ENCODE measurements at places on chromosomes 12 and 14.

GRCh38 chr12:52029685-52030084 lies 21.6 kb upstream of the NR4A1 start:
- no peaks in the 10 kb centered on the region for H3K27me3 ChIP-seq
- DNase-seq = no peak
- H3K27ac ChIP-seq = no peak overlapping the region

- peaks cover 12% of the 10 kb centered on the region for H3K27me3 ChIP-seq
- no peak for DNase-seq
- H3K27ac ChIP-seq = no peak overlapping the region
- no peak overlapping the region for H3K4me3 ChIP-seq
- H3K4me1 ChIP-seq = peaks cover 39% of the 10 kb centered on the region
- peaks cover 12% of the 10 kb centered on the region for H3K36me3 ChIP-seq
These were observed 2.1 kb upstream of the SLC15A4 start for GRCh38 chr12:128825835-128826234.

GRCh38 chr12:74250891-74251290 lies 286.7 kb upstream of the ATXN7L3B start:
- no peaks in the 10 kb centered on the region for H3K27me3 ChIP-seq
- no peaks in the 10 kb centered on the region for H3K36me3 ChIP-seq
- H3K4me3 ChIP-seq = no peak overlapping the region

- H3K27me3 ChIP-seq = peaks cover 2% of the 10 kb centered on the region
These were observed 9.3 kb downstream of the BDKRB2 start for GRCh38 chr14:96213871-96214465.

- DNase-seq = no peak
- no peak overlapping the region for H3K27ac ChIP-seq
- H3K4me3 ChIP-seq = no peak overlapping the region
- H3K36me3 ChIP-seq = no peaks in the 10 kb centered on the region
These were observed 96.0 kb upstream of the MAX start for GRCh38 chr14:65198346-65198745.

DNA sequence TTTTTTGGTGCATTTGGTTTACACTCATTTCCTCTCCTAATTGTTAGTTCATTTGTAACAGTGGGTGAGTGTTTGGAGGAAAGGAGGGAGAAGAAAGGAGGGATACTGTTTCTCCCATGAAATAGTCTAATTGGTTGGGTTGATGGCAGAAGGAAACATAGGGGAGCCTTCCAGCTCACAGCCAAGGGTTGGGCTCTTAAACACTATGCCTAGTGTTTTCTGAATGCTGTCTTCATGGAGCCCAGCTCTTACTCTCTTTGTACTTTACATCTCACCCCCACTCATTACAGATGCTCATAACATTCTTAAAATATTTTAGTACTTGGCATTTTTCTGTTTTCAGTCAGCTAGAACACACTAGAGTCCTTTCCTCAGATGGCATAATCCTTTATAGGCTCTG lies 38.2 kb downstream of the BAZ2A start:
- DNase-seq = no peak
- H3K4me3 ChIP-seq = no peak overlapping the region
- H3K27ac ChIP-seq = no peak overlapping the region
- peaks cover 3% of the 10 kb centered on the region for H3K4me1 ChIP-seq
- peaks cover 4% of the 10 kb centered on the region for H3K36me3 ChIP-seq

GRCh38 chr14:68846466-68846865 lies 53.6 kb upstream of the ZFP36L1 start:
- no peak overlapping the region for H3K4me3 ChIP-seq
- H3K27me3 ChIP-seq = peaks cover 4% of the 10 kb centered on the region
- no peak for DNase-seq
- H3K36me3 ChIP-seq = no peaks in the 10 kb centered on the region
- peaks cover 28% of the 10 kb centered on the region for H3K4me1 ChIP-seq
- H3K27ac ChIP-seq = no peak overlapping the region

DNA sequence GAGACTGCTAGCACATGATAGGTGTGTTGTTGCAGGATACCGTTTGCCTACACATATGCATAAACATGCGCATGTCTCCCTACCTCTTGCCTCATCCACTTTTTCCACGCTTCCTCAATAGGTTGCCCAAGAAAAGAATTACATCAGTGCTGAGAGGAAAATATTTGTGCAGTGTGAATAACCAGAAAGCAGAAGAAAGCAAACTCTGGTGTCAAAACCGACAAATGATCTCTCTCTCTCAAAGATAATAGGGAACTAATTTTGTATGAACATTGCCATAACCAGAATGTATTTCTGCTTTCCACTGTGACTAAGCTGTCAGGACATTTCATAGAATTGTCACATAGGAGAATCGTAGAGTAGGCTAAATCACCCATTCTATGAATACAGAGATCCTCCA lies 1.3 kb downstream of the CLEC7A start:
- no peak overlapping the region for H3K4me3 ChIP-seq
- peaks cover 16% of the 10 kb centered on the region for H3K27me3 ChIP-seq
- no peaks in the 10 kb centered on the region for H3K36me3 ChIP-seq
- H3K4me1 ChIP-seq = peaks cover 30% of the 10 kb centered on the region
- no peak for DNase-seq

- H3K36me3 ChIP-seq = no peaks in the 10 kb centered on the region
- peaks cover 5% of the 10 kb centered on the region for H3K4me1 ChIP-seq
- no peak overlapping the region for H3K27ac ChIP-seq
- no peak overlapping the region for H3K4me3 ChIP-seq
These were observed 125.4 kb downstream of the DYRK2 start for GRCh38 chr12:67773896-67774295.

GRCh38 chr12:55607821-55608594 lies 28.7 kb upstream of the OR10P1 start:
- H3K27ac ChIP-seq = no peak overlapping the region
- no peak overlapping the region for H3K4me3 ChIP-seq
- DNase-seq = no peak
- peaks cover 39% of the 10 kb centered on the region for H3K27me3 ChIP-seq

GRCh38 chr14:95440951-95441350 lies 75.5 kb downstream of the SYNE3 start:
- peaks cover 36% of the 10 kb centered on the region for H3K36me3 ChIP-seq
- peaks cover 6% of the 10 kb centered on the region for H3K4me1 ChIP-seq
- no peaks in the 10 kb centered on the region for H3K27me3 ChIP-seq
- no peak overlapping the region for H3K4me3 ChIP-seq
- DNase-seq = no peak
- H3K27ac ChIP-seq = peak overlapping the region; percentile 22

- peaks cover 17% of the 10 kb centered on the region for H3K27me3 ChIP-seq
- H3K36me3 ChIP-seq = no peaks in the 10 kb centered on the region
- H3K4me1 ChIP-seq = peaks cover 5% of the 10 kb centered on the region
- DNase-seq = no peak
These were observed 235.2 kb downstream of the CACNA1C start for GRCh38 chr12:2288001-2288400.

GRCh38 chr14:99125113-99125512 lies 146.9 kb downstream of the BCL11B start:
- H3K36me3 ChIP-seq = no peaks in the 10 kb centered on the region
- no peak overlapping the region for H3K4me3 ChIP-seq
- H3K4me1 ChIP-seq = peaks cover 7% of the 10 kb centered on the region

DNA sequence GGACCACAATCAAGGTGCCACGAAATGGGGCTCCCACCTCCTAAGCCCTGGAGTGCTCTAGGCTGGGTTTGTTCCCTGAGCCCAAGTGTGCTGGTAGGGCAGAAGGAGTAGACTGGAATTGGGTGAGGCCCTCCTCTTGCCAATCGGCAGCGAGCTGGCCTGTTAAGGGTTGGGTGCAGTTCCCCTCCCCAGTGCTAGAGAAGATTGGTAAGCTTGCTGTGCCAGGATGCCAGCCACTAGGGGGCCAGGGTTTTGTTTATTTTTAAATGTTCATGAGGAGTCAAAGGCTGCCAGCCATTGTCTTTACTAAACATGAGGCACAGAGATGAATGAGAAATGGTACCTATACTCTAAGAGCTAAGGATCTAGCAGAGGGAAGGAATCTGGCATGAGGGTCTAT lies 79.7 kb downstream of the SPTB start:
- no peaks in the 10 kb centered on the region for H3K27me3 ChIP-seq
- no peaks in the 10 kb centered on the region for H3K4me1 ChIP-seq
- no peaks in the 10 kb centered on the region for H3K36me3 ChIP-seq
- no peak overlapping the region for H3K4me3 ChIP-seq

DNA sequence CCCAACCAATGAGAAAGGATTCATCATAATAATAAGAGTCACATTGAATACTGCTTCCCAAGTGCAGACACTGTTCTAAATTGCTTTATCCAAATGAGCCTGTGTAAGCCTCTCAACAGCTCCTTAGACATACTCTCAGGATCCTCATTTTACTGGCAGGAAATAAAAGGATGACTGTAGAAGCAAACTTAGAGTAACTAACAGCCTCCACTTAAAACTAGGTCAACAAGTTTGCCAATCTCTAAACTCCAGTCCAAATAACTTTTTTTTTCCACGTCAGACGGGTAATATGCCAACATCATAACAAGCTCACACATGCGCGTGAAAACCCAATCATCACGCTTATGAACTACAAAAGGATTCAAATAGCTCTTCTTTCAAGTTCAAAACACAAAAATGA lies 15.3 kb upstream of the DPF3 start:
- peaks cover 17% of the 10 kb centered on the region for H3K27me3 ChIP-seq
- H3K27ac ChIP-seq = no peak overlapping the region
- H3K4me1 ChIP-seq = peaks cover 8% of the 10 kb centered on the region
- H3K36me3 ChIP-seq = no peaks in the 10 kb centered on the region
- no peak for DNase-seq
- H3K4me3 ChIP-seq = no peak overlapping the region

DNA sequence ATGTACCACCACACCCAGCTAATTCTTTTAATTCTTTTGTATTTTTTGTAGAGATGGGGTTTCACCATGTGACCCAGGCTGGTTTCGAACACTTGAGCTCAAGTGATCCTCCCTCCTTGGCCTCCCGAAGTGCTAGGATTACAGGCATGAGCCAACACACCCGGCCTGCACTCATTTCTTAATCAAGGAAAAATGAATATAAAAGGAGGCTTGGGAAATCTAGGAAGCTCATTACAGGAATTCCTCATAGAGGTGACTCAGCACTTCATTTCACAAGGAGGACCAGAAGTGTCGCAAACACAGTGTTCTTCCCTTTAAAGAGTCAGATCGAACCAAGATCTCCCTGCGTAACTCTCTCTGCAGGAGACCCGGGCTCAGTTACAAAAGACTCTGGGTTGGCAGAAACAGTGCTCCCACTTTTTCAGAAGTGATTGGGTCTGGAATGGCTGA lies 30.3 kb downstream of the NFKBIA start:
- no peak overlapping the region for H3K27ac ChIP-seq
- no peak overlapping the region for H3K4me3 ChIP-seq
- peaks cover 12% of the 10 kb centered on the region for H3K4me1 ChIP-seq
- H3K27me3 ChIP-seq = no peaks in the 10 kb centered on the region

- peaks cover 6% of the 10 kb centered on the region for H3K36me3 ChIP-seq
- no peaks in the 10 kb centered on the region for H3K27me3 ChIP-seq
- no peak for DNase-seq
- H3K4me3 ChIP-seq = no peak overlapping the region
- H3K27ac ChIP-seq = peak overlapping the region; percentile 57
- peaks cover 72% of the 10 kb centered on the region for H3K4me1 ChIP-seq
These were observed 131.3 kb upstream of the HIF1A start for GRCh38 chr14:61563880-61564617.

GRCh38 chr14:100435459-100435858 lies 112.3 kb downstream of the SLC25A47 start:
- H3K4me3 ChIP-seq = no peak overlapping the region
- no peak for DNase-seq
- H3K27me3 ChIP-seq = no peaks in the 10 kb centered on the region
- H3K4me1 ChIP-seq = peaks cover 27% of the 10 kb centered on the region
- H3K27ac ChIP-seq = no peak overlapping the region

DNA sequence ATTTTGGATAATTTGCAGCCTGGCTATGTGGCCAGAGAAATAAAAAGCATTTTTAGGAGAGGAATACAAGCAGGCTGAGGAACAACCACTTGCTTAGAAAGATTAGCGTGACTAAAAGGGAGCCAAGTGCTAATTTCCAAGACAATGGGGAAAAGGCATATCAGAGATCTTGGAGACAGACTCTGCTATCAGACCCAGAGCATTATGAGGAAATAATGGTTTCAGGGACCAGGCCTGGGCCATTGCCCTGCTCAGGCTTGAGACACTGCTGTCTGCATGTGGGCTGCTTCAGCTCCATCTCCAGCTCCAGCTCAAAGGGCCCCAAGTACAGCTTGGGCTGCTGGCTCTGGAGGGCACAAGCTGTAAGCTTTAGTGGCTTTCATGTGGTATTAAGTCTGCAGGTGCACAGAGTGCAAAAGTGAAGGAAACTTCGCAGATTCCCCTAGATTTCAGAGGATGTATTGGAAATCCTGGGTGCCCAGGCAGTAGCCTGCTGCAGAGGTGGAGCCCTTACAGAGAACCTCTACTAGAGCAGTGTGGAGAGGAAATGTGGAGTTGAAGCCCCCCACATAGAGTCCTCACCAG lies 449.2 kb downstream of the ZFP36L1 start:
- no peak for DNase-seq
- peaks cover 22% of the 10 kb centered on the region for H3K4me1 ChIP-seq
- no peaks in the 10 kb centered on the region for H3K27me3 ChIP-seq
- no peak overlapping the region for H3K27ac ChIP-seq

- peaks cover 3% of the 10 kb centered on the region for H3K4me1 ChIP-seq
- no peak overlapping the region for H3K27ac ChIP-seq
- peaks cover 1% of the 10 kb centered on the region for H3K27me3 ChIP-seq
- H3K4me3 ChIP-seq = no peak overlapping the region
- no peak for DNase-seq
- H3K36me3 ChIP-seq = peaks cover 2% of the 10 kb centered on the region
These were observed 105.5 kb downstream of the GPATCH2L start for GRCh38 chr14:76257111-76257803.

- H3K4me3 ChIP-seq = no peak overlapping the region
- H3K27ac ChIP-seq = no peak overlapping the region
- DNase-seq = no peak
- H3K36me3 ChIP-seq = no peaks in the 10 kb centered on the region
- no peaks in the 10 kb centered on the region for H3K27me3 ChIP-seq
These were observed 25.8 kb downstream of the DACT1 start for GRCh38 chr14:58663494-58664111.

DNA sequence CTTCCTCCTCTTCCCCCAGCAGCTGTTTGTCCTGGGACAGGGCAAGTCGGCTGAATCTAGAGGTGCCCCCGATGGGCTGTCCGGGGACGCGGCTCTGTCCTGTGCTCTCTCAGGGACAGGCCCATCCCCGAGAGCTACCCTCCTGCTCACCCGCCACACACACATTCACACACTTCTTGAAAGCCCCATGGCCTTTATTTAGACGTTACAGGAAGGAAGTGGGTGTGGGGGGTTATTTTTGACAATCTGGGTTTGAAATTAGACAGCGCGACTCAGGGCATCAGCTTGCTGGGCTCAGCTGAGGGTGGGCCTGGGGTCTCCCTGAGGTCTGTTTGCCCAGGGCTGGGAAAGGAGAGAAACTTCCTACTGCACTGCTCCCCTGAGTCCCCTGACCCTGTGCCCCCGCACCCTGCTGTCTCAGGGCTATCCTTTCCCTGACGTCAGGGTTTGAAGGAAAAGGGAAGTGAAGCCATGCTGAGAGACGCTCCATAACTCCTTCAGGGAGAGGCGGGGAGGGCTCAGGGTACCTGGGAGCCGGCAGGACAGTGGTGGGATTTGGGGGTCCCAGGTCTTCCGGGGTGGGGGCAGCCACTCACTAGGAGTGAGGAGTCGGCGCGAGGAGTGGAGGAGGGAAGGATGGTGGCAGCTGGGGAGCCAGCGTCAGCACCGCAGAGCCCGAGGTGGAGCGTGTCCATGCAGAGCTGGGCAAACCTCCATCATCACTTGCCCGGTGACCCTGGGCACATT lies 8.1 kb downstream of the PTPN6 start:
- peaks cover 67% of the 10 kb centered on the region for H3K36me3 ChIP-seq
- peak overlapping the region; percentile 93 for H3K4me3 ChIP-seq
- H3K27me3 ChIP-seq = no peaks in the 10 kb centered on the region

- no peak overlapping the region for H3K4me3 ChIP-seq
- no peaks in the 10 kb centered on the region for H3K36me3 ChIP-seq
- H3K27ac ChIP-seq = no peak overlapping the region
- no peaks in the 10 kb centered on the region for H3K27me3 ChIP-seq
- H3K4me1 ChIP-seq = no peaks in the 10 kb centered on the region
- DNase-seq = no peak
These were observed 23.3 kb upstream of the SLC6A12 start for GRCh38 chr12:237026-237815.
